ENCODE measurements at places on chromosomes 16 and 17.

- DNase-seq: no peak
Observed at GRCh38 chr16:66223176-66223780, 143.2 kb upstream of the CDH5 start.

- no peak for DNase-seq
Observed at GRCh38 chr17:45160447-45161287, 1.0 kb upstream of the HEXIM2 start.

- DNase-seq: no peak
Observed at GRCh38 chr17:59826706-59827453, 65.9 kb downstream of the TUBD1 start.

DNA sequence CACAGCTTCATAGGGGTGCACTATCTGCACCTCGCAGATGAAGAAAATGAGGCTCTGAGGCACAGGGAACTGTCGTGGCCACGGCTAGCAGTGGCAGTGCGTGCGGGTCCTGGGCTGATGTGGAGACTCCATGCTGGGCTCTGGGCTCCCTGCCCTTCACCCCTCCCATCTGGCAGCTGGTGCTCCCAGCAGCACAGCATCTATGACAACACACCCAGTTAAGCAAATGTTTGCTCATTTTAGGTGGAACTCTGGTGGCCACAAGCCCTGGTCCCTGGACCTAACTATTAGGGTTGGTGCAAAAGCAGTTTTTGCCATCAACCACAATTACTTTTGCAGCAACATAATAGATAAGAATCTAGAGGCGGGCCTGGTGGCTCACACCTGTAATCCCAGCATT lies 30.9 kb downstream of the IFT140 start:
- DNase-seq: no peak

DNA sequence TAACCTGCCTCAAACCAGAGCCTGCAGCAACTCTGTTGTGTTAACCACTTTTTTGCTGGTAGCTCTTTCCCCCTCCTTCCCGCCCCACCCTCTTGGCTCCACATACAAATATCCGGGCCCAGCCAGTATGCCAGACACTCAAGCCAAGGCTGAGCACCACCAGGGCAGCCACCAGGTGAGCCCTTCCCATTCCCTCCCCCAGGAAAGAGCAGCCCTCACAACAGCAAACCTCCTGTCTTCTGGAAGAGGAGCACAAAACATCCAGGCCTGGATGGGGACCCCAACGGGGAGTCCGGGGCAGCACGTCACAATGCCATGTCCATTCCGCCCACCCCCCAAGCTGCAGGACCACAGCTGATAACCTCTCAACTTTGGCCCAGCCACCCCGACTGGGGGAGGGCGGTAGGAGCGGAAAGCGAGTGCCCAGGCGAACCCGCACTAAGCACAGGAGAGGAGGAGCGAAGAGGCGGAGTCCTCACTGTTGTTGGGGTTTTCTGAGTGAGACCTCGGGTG lies 757 bp downstream of the ORMDL3 start:
- no peak for DNase-seq

DNA sequence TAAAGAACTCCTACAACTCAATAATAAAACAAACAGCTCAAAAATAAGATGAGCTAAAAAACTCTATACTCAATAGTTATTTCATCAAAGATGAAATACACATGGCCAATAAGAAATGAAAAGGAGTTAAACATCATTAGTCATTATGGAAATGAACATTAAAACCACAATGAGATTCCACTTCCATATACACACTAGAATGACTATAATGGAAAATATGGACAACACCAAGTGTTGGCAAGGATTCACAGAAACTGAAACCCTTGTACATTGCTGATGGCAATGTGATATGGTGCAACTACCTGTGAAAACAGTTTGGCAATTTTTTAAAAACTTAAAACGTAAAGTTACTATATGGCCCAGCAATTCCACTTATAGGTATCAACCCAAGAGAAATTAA lies 91.4 kb downstream of the GRIN2A start:
- no peak for DNase-seq

- no peak for DNase-seq
Observed at GRCh38 chr17:7102421-7102820, 12.2 kb downstream of the ASGR2 start.

DNA sequence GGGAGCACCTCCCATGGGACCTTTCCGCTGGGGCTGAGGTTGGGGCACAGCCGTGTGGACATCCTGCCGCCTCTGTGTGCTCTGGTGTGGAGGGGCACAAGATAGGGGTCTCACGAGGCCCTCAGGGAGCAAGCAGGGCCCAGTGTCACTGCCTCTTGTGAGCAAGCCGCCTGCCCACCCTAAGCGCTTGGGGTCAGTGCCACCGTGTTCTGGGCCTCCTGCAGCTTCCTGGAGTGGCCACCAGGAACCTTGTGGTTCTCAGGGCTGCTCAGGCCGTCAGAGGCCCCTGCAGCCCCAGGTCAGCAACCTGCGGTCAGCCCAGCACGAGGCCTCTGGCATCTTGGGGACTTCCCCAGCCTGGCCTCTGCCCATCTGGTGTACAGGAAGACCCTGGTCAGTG lies 13.6 kb upstream of the CAPN15 start:
- DNase-seq: no peak

GRCh38 chr16:10231563-10231962 lies 49.3 kb upstream of the GRIN2A start:
- DNase-seq: no peak

DNA sequence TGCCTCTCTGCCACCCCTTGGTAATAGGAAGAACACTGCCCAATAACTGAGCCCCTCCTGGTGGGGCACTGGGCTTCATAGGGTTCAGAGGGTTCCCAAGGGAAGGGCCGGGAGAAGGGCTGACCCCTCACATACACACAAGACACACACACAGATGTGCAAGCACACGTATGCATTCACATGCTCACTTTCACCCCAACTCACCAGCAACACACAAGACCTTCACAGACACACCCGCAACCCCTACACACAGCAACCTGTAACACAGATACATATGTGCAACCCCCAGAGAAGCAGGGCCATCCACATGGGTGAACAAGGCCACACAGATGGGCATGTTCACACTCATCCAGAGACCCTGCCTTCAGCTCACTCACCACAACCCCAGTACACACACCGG lies 225.1 kb downstream of the ZNF423 start:
- DNase-seq: no peak

- no peak for DNase-seq
Observed at GRCh38 chr16:27436065-27436464, 34.1 kb downstream of the IL21R start.

DNA sequence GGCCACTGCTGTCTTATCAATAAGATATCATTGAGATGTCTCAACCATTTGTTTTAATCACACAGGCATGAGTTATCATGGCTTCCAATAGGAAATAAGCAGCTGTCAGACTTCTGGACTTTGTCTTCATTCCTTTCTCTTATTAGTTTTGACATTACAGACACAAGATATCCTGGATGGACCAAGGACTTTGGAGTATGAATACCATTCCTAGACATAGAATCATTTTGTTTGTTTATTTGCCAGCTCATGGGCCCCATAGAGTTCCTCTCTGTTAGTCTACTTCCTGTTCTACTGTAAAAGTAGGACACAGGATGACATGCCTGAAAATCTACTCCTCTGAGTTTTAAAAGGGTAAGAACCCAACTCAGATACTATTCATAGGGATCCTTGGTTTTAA lies 77.7 kb upstream of the KCNJ16 start:
- no peak for DNase-seq

DNA sequence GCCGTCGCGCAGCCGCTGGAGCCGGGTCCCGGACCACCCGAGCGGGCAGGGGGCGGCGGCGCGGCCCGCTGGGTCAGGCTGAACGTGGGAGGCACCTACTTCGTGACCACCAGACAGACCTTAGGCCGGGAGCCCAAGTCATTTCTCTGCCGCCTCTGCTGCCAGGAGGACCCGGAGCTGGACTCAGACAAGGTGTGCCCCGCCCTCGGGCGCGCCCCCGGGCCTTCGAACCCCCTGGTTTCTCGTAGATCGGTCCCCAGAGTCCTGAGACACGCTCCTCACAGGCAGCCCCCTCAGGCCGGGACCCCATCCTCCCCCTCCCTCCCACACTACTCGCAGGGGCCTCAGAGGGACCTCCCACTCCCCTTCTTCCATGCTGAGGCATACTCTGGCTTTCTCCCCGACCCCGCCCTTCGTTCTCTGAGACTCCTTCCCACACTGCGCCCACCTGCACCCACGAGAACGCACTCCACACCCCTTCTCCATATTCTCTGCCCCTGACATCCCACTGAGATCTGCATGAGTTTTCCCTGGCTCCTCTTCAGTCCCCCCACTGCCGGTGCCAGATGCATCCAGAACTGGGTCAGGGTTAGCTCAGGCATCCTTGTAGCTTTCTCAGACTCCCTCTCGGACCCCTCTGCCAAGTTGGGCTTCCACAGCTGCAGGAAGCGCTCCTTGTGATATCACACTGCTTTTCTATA lies 523 bp downstream of the KCTD2 start:
- DNase-seq: no peak

Measured in iPS DF 19.7 (cell line).